M059J (cell line): ENCODE measurements at places on chromosomes 6 and 20.
A peak's percentile ranks its signal among the peaks of the same experiment; 100 is the strongest.

DNA sequence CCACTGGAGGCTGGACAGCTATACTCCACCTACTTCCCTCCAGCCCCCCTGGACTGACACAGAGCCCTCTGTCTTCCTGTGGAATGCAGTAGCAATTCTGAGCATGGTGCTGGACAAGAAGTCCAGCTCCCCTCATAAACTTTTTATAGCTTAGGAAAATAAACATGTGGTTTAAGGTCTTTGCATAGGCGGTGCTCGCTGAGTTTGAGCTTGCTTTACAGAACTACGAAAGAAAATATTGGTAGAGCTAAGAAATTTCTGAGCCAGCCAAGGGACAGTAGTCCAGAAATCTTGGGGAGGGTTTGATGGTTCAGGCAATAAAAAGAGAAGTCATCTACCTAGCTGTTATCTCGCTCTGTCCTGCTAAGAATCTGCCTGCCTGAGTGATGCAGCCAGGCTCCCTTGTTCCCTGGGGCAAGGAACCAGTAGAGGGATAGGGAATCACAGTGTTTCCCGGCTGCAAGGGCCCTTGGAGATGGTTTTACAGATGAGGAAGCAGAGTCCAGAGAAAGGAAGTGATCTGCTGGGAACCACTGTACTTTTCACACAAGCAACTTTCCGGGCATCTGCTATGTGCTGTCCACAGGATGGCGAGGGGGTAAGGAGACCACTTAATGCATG, 343.4 kb downstream of the CDC5L start:
- peak; percentile 97 for DNase-seq

DNA sequence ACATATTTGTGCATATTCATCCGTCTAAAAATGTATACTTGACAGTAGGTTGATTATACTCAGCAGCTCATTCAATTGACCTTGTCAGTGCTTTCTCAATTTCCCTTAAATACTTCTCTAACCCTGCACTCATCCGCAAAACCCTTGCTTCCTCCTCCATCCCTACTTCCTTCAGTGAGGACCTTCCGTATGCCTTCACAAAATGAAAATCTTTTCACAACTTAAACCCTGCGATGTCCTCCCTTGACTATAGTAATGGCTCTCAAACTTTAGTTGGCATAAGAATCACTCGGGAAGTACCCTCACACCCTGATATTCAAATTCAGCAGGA, 5.2 kb downstream of the MBOAT1 start:
- DNase-seq = no peak

DNA sequence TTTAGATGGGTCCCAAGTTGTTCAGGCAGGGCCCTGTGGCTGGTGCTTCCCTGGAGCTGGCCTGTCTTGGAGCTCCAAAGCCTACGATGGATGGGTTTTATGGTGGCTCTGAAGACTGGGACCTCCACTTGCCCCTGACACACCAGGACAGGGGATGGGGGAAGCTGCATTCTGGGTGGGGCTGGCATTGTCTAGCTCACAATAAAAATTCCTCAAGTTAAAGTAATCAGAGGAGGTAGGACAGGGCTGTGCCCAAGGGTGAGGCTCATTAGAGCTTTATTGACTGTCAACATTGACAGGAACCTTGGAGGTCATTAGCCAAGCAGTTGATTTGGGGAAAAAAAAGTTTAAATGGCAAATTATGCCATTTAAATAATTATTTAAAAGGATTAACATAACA, 35.7 kb downstream of the TFAP2C start:
- no peak for DNase-seq

- no peak for DNase-seq
Measured at GRCh38 chr20:59023616-59024015, 4.4 kb downstream of the TUBB1 start.

DNA sequence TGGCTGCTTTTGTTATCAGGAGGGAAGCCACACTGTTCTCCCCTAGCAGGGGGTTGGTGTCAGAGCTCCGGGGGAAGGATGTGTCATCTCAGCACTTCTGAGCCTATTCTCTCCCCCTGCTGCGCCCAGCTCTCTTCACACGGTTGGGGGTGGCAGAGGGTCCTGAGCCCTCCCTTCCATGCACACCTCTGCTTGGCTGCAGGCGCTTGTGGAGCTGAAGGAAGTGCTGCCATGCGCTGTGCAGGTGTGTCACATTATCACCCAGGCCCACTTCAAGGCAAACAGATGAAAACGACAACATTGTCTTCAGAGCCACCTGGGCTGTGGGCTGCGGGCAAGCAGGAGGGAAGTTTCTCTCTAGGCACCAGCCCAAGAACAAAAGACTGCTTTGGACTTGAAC, 263.4 kb downstream of the BMP7 start:
- DNase-seq = peak; percentile 24

DNA sequence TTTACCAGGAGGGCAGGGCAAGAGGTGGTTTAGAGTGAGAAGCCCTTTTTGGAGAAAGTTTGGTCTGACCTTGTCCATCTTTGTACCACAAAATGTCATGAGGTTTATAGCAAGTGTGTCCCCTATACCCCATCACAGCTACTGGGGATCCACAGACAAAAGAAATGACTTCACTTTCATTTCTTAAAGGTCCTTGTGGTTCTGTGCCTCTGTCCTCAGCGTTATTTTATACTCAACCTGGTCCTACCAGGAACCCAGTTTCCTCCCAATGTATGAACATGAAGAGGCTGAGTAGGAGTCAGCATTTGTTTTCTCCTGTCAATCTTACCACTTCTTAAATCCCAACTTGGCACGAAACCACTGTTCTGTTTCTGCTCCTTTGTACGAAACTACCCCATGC, 157.6 kb downstream of the NFATC2 start:
- DNase-seq = no peak

DNA sequence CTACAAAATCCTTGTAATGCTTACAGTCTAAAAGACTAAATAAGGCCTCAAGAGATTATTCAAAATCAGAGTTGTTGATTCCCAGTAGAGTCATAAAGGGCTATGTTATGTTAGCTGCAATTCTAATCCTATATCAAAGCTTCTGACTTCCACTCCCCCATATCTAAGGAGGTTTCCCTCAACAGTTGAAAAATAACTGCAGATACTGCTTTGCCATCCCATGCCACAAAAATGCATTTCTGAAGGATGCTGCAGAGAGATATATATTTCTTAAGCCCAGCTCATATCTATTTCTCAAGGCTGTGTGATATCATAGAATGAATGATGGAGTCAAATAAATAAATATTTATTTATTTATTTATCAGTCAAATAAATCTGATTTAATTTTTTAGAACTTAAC, 332.3 kb downstream of the LAMA2 start:
- DNase-seq = no peak

DNA sequence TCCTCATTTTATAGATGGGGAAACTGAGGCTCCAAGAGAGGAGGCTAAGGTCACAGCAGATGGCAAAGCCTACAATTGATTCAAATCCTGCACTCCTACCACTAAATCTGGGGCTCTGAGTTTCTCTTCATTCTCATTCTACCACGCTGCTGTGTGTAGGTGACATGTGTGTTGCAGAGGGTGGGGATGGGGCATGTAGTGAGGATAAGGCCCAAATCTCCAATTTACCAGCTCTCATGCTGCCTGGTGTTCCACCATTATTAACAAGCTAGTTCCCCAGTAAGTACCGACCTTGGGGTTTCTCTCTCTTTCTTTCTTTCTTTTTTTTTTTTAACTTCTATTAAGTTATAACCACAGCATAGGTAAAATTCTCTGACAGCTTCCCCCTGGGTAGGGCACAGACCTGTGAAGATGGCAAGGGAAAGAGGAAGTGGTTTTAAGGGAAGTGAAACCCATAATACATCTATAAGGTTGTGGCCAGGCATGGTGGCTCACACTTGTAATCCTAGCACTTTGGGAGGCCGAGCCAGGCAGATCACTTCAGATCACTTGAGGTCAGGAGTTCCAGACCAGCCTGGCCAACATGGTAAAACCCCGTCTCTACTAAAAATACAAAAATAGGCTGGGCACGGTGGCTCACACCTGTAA, 13.0 kb upstream of the MATN4 start:
- DNase-seq = no peak

- DNase-seq = no peak
Measured at GRCh38 chr6:106056060-106056745, 29.9 kb upstream of the PRDM1 start.

- DNase-seq = no peak
Measured at GRCh38 chr20:64222851-64223525, 32.6 kb upstream of the PCMTD2 start.

DNA sequence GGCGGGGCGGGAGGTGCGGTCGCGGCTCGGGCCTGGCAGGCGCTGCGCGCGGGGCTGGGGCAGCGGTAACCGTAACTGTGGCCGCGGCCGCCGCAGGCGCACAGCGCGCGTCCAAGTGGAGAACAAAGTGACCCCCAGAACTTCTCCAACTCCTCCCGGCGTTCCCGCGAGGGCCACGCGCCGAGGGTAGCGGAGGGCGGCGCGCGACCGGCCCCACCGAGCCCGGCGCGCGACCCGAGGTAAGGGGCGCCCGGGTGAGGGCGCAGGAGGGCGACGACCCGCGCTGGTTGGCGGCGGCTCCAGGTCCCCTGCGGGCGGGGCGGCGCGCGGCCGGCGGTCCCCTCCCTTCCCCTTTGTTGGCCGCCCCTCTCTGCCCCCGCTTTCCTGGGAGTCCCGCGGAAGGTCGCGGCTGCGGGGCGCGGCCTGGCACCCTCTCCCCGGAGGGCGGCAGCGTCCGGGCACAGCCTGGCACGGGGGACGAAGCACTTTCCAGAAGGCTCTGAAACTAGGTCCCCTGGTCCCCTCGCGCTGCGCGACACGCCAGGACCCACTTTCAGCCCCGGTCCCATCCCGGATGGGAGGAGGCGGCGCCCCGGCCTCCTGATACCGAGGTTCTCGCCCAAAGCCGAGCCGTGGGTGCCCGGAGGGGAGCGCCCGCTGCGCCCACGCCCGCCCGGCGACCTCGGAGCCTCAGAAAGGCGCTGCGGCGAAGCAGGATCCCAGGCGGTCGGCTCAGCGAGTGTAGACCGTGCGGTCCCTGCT, at the start of gene TIAM2:
Gene TIAM2, plus strand, starts transcription at position 62 of the 762 bp plus-strand sequence. CDS start 133,909 bp downstream, outside the sequence.
- peak; percentile 40 for DNase-seq

DNA sequence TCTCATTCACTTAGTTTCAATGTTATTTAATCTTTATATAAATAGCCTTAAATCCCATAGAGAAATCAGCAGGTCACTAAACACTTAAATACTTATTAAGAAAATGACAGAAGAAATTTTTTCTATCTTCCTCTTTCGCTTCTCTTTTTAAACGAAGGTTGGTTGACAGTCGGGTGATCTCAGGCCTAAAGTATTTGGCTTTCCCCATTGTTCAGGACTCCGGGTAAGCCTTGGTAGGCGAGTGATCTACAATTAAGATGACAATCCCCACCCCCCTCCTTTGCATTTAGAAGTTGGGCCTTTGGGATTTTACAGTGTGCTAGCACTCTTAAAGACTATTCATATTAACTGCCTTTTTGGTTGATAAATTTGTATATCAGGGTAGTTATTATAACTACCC, 19.7 kb upstream of the UTRN start:
- DNase-seq = peak; percentile 95

DNA sequence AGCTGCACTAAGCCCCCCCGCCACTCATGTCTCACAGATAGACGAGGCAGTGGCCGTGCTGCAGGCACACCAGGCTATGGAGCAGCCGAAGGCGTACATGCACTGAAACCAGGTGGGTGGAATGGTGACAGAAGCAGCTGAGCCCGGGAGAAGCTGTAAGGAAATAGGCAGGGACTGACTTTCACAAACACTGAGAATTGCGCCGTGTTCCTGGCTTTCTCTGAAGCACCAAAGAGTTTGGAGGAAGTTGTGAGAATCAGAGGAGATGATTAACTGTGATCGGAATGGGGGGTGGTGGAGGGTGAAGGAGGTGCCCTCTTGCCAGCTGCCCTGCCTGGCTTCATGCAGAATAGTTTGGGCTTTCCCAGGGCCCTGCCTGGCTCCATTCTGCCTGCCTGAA, 21.6 kb downstream of the TOMM34 start:
- no peak for DNase-seq

DNA sequence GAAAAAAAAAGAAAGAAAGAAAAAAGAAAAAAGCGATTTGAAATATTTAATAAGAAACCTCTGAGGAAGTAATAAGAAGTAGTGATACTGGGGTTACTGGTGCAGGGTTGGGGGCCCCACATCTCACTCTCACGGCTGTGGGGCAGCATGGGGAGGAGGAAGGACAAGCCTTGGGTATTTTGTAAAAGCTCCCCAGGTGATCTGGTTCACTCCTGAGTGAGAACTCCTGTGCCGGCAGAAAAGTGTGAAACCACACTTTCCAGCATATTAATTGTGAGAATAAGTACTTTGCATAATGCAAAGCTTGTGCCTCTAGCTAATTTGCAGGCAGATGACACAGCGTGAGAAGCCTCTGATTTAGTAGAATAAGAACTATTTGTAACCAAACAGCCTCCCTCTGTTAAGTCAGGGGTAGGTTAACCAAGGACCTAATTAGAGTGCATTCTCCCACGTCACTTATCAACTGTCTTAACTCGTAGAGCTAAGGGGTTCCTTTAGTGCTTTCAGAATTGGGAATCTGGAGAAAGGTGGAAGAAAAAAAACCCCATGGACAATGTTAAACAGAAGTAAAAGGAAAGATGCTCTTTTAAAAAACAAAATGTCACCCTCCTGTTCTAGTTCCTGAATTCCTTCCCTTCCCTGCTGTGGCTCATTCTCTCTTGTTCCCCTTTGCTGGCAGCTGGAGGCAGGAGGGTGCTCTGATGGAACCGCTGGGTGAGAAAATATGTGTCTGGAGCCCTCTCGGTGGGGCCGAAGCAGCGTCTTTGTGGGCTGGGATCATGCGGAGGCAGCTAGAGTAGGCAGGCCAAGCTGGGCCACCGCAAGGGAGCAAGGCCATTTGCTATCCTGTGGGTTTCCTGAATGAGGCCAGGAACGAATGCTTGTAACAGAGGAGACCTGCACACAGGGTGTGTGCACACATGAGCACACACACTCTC, 108.7 kb downstream of the FYN start:
- no peak for DNase-seq

- DNase-seq = no peak
Measured at GRCh38 chr6:31350196-31351032, 6.6 kb downstream of the HLA-B start.

DNA sequence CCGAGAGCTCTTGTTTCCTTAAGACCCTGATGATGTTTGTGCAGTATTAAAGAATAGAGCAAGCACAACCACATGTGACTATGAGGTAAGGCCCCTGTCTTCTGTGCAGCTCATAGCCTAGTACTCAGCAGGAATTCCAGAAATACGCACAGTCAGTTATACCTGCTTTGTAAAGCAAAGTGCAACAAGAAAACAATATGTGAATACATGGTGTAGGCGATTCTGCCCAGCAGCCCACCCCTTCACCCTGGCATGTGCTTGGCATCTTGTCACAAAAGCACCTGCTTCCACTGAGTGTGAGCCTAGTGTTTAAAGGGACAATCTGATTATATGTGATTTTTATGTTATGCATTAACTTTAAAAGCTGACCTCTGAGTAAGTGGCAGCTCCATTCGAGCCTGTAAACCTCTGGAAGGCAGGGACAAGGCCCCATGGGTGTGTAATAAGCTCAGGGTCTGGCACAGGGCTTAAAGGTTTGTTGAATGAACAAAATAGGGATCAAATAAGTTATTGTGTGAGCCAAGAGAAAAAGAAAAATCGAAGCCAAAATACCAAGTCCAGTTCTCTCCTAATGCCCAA, 148.7 kb downstream of the DOK5 start:
- DNase-seq = no peak

DNA sequence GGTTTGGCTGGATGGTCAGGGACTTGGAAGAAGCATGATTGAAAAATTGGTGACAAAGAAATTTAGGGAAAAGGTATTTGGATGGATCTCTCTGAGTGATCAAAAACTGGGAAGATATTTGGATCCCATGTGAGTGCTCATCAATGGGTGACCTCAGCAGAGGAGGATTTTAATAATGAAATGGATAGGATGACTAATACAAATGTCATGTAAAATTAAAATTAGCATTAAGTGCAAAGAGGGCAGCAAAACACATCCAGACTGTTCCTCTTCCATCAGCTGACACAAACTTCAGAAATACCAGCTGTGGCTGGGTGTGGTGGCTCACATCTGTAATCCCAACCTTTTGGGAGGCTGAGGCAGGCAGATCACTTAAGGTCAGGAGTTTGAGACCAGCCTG, 151.7 kb downstream of the THBS2 start:
- DNase-seq = peak; percentile 64
